Left renal pelvis (tissue), 4 donors: ENCODE measurements at places on chromosomes 3 and 15.
A peak's percentile ranks its signal among the peaks of the same experiment; 100 is the strongest.

- DNase-seq = no peak
Observed at GRCh38 chr3:133944641-133945380, 49.1 kb upstream of the RAB6B start.

DNA sequence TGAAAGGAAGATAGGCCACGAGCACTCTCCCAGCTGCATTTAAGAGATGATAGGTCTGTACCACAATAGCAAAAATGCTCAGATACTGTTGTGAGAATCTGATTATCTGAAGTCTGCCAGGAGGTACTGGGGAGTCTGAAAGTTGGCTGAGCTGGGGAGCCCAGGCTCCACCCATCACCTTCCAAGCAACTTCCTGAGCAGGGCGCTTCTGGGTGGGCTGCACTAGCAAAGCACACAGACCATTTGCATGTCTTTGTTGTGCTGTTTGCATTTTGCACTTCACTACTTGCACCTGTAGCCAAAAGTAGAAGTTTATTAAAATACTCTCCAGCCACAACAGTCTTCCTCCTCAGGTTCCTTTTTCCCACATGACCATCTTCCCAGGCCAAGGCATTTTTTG is 133.2 kb downstream of the ALDH1A2 start:
- DNase-seq = no peak

DNA sequence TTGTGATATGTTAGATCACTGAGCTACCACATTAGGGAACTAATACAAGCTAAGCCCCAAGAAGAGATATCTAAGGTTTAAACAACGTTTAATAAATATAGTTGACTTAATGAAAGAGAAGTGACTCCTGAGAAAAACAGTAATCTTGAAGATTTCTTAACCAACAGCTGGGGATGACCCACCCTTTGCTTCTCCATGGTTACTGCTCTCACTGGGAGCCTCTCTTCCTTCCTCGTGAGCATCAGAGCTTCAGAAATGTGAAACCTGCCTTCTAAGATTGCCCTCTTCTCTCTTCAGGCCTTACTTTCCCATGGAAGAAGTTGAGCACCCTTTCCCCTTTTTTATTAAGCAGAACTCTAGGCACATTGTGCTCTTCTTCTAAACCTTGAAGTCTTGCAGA is 132.2 kb upstream of the NR2E3 start:
- DNase-seq = no peak

GRCh38 chr15:36992454-36992853 is 107.9 kb downstream of the MEIS2 start:
- DNase-seq = no peak

DNA sequence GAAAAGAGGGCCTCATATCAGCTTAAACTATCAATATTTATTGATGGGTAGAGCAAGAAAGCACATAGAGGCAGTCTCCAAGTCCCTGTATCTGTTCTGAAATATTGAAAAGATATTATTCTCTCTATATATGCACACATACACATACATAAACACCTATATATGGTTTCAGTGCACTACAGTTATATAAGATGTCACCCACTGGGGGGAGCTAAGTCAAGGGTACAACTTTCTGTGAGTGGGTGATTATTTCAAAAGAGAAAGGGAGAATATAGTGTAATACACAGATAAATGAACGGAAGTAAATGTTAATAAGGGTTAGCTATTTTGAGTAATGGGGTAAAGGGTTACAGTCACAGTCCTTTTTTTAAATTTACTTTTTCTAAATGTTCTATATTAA is 8.8 kb downstream of the SNTN start:
- DNase-seq = no peak

- DNase-seq = peak; percentile 51
Observed at GRCh38 chr15:53522991-53523390, 236.5 kb downstream of the WDR72 start.

DNA sequence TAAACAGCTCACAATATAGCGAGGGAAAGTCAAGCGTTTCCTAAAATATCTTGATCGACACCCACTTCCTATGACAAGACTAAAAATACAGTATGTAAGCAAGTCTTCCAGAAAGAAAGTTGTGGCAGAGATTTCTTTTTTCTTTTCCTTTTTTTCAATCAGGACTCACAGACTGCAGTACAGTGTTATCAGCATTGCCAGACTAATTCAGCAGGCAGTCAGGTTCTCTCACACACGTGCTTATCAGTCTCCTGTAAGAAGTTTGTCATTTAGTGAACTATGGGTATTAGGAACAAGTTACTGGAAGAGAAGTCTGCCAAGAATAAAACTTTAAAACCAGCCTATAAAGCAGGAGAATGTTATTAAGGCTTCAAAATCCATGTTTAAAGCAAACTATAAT is 32.8 kb upstream of the ZNF385D start:
- no peak for DNase-seq

DNA sequence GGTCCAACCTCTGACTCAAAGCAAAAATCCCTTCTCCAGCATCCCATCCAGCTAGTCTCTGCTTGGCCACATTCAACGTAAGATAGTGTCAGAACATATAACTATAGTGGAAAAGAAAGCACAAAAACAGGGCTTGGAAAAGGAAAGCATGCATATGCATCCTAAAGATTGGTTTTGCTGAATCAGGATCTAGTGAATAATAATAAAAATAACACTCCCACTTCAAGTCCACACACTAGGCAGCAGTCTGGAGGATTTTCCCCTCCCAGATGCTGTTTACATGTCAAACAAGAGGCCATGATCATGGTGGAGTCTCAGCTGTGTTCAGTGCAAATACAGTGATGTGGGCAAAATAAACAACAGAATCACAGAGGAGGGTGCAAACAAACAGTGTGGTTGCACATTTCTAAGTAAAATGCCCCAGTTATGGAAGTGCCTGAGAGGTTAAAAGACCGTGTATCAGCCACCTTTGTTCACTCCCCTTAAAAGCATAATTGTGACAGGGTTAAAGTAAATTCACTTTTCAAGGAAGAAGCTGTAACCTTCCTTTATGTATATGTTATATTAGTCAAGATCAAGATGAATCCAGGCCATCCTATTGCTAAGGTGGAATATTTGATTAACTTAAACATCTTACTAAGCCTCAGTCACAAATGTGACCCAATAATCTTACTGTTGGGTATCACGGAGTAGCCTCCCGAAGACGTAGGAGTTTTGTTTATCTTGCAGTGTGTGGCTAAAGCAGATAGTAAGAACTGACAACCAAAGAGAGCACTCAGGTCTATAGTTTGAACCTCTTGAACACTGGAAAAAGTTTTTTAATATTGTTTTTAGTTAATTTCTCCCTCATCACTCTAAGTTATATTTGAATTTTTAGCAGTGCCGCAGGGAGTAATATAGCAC is 424.5 kb downstream of the SOX2 start:
- DNase-seq = no peak

DNA sequence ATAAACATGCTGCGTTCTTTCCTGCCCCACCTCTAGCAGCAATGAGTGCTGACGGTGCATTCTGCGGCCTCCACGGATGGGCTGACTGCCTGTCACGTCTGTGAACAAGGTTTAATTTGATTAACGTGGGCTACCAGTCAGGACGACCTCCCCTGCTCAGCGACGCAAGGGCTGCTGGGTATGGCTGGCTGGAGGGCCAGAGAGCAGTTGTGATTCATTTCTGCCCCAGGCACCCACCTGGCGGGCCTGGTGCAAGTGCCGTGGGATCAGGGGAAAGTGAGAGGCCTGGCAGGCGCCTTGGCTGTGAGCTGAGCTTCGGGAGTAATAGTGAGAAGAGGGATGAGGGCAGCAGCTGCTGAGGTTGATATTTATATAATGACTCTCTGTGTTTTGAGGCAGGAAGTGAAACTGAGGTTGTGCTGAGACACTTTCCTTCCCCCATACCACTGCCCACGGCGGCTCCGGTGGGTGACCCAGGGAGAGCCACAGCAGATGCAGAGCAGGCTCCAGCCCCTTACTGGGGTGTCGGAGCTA is 190.4 kb upstream of the BCL6 start:
- DNase-seq = no peak

DNA sequence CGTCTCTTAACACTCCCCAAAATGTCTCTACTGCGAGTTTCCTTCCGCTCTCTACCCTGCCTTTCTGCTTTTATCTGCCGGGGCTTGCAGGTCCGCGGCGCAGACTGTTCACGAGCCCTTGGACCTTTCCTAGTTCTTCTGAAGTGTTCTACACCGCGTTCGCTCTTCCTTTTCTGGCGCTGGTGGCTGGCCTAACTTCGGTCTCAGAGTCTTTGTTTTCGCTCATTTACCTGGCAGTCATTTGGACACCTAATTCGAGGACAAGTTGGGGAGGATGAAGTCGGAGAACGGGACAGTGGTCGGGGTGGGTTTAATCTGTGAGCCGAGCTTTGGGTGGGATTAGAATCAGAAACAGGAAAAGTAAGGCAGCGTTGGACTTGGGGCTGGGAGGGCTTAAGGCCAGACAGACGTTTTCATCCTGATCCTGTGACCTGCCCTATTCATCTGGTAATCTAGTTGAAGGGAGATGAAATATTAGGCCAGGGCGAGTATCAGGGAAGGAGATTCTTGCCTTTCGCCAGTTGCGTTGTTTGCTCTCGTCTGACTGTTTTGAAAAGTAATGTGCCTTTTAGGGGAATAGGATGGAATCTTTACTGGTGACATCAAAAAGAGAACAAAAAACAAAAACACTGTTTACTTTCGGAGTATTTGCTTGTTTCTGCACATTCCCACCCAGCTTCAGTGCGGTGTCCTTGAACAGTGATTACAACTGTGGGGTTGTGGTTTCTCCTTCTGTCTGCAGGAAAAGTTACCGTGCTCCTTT is 1.8 kb downstream of the DIPK2A start:
- peak; percentile 62 for DNase-seq

GRCh38 chr15:25055356-25056068 is 100.7 kb downstream of the SNRPN start:
- no peak for DNase-seq
